Left ventricle myocardium superior (tissue), 1 donor: ENCODE measurements at places on chromosomes 2 and 18.

- DNase-seq, result no peak
Measured at GRCh38 chr2:109261906-109262631, 133.1 kb downstream of the SH3RF3 start.

DNA sequence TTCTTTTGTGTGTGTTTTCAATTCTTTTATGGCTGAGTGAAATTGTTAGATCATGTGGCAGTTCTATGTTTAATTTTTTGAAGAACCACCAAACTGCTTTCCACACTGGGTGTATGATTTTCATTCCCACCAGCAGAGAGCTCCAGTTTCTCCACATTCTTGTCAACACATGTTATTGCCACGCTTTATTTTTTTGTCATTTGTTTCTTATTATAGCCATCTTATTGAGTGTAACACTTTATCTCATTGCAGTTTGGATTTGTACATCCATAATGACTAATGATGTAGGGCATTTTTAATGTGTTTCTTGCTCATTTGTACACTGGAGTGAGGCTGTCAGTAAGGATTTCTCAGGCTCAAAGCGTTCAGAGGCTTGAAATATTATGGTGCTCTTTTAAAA lies 184.2 kb downstream of the PIEZO2 start:
- no peak for DNase-seq

DNA sequence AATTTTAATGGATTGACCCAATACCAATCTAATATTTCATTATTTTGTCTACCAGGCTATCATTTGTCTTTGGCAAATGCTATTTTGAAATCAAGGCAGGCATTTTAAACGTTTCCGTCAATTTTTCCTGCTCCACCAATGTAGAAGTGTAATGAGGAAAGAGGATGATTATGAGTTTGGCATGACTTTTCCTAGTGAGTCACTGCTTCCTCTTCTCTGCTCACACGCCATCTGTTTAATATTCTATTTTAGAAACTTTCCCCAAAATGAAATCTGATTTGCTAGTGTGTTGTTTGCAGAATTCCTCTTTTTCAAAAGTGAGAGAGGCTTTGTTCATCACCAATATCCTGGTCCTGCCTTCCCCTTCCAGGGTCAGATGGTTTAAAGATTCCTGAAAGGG lies 42.5 kb upstream of the PID1 start:
- no peak for DNase-seq

GRCh38 chr2:191155608-191156071 lies 4.8 kb upstream of the STAT4 start:
- DNase-seq, result no peak

GRCh38 chr2:179438654-179439053 lies 174.0 kb upstream of the SESTD1 start:
- DNase-seq, result no peak

DNA sequence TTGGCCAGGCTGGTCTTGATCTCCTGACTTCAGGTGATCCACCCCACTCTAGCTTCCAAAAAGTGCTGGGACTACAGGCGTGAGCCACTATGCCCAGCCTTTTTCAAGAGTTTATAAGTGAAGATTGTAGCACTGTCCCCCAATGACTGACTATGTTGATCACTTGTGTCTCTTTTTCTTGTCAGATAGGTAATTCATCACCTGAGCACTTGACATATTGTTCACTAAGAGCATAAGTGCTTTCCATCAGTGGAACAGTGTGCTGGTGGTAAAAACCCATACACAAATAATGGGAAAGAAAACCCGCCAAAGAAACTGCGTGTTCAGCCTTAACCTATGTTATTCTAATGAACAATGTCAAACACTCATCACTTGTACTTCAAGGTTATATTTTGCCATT lies 414.4 kb upstream of the CDH7 start:
- DNase-seq, result no peak

GRCh38 chr2:202786842-202787241 lies 84.7 kb downstream of the ICA1L start:
- DNase-seq, result no peak

- DNase-seq, result no peak
Measured at GRCh38 chr2:32641180-32641579, 13.3 kb downstream of the TTC27 start.

GRCh38 chr18:48762022-48762421 lies 188.7 kb downstream of the SMAD7 start:
- no peak for DNase-seq

GRCh38 chr18:62788111-62788510 lies 72.8 kb downstream of the PHLPP1 start:
- DNase-seq, result no peak

DNA sequence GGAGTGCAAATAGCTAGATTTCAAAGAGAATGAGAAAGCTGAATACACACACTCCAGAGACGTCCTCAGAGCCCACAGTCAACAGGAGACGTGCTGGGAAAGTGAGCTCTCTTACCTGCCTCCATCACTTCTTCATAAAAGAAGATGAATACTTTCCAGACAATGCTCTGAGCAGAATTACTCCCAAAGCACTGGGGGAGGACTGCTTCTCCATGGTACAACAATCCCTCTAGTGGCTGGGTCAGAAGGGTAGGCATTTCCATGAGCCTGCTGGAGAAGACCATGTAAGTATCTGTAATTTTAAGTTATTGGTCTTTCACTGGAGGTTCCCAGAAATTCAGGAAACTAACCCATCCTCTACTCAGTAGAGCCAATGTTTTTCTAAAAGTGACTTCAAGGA lies 190.3 kb downstream of the RBM43 start:
- no peak for DNase-seq

DNA sequence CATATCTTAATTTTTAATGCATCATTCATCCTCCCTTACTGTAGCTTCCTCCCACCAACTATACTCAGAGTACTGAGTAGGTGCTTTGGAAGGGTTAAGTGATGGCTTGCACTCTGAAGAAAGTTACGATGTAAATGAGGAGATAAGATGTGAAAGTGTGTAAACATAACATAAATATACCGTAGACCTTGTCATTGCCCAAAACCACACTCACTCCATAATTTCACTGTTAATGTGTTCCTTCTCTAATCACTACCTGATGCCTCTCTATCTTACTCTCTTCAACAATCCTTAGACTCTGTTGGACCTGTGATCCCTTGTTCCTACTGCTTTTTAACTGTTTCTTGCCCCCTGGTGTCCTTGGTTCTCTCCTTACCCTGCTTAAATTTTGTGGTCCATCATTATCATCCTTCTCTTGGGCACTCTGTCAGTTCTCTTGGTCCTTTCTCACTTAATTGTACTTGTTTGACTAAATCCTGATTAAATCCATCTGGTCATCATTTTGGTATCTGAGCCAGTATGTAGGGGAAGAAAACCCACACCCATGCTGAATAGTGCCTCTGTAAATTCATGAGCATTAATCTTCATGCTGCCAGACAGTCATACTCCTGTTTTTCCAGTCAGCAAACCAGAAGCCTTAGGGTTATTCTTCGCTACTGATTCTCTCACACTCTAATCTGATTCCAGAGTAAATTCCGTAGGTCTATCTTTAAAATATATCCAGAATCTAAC lies 45.0 kb downstream of the PMS1 start:
- no peak for DNase-seq

DNA sequence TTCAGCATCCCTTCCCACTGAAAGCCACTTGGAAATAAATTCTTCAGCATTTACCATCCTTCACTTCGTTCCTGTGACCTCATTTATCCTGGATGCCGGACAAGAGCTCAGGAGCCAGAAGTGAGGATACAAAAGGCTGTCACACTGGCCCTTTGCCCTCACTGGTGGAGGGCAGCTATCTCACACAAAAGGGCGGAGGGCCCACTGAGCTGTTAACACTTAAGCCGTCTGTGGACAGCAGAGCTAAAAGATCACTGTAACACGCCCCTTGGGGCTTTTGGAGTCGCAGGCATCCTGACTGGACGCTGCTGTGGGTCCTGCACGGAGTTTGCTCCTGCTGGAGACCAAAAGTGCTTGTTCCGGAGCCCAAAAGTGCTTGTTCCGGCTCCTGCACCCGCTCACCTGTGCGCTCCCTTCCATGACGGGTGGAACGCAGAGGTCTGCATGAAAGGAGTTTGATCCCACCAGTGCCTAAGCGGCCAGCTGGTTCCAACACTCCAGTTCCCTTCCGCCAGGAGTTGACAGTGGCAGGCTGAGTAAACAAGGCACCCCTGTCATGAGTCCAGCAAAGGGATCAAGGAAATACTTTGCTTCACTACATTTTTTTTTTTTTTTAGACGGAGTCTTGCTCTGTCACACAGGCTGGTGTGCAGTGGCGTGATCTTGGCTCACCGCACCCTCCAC lies 572.0 kb upstream of the LINC00305 start:
- peak; percentile 22 for DNase-seq

GRCh38 chr2:26486789-26487188 lies 8.9 kb upstream of the OTOF start:
- no peak for DNase-seq

GRCh38 chr2:29335396-29335795 lies 220.2 kb downstream of the CLIP4 start:
- DNase-seq, result no peak

GRCh38 chr2:3341336-3341735 lies 36.3 kb downstream of the EIPR1 start:
- DNase-seq, result no peak

- no peak for DNase-seq
Measured at GRCh38 chr2:194126418-194126817, 1530.6 kb upstream of the SLC39A10 start.

DNA sequence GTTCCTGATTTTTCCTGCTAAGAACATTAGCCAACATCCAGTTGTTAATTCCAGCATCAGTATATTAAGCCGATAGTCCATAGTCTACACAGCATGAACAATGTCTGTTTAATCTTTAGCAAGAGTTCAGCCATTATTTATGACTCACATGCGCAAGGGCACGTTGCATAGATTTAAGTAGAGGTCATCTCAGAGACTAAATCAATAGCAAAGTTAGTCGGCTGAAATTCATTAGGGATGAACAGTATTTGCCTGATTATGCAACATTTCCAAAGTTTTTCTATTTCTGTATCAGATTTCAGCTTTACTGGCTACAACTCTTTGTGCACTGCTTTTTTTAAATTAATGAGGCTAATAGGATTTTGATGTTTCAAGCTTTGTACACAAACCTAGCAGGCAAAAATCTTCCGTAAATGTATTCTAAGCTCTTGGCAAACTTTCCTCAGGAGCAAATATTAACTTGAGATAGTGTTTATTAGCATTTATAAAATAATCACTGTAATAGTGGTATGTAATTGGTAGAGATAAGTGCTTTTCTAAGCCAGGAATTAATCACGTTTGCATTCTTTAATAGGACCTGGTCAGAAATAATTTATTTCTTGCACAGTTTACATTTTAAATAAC lies 578.7 kb upstream of the ID2 start:
- no peak for DNase-seq
